T-helper 1 cell treated with Interleukin-12 subunit alpha and Interleukin-12 subunit beta and Interleukin-4 antibody, amounts not matched to agents 30 ng/mL and 1 ng/mL, for 36 hours (primary cell): ENCODE measurements at places on chromosomes 12 and 14. TPM values are rescaled to one million over a fixed set of nuclear protein-coding genes. Genes with fewer than 3 reads are reported as not detected.

Gene SMIM41
- 0.25 TPM in 1 of 2 replicates, not detected in the other for total RNA-seq

Gene SLC39A2
- 0.24 and 0.39 TPM in 2 replicates for total RNA-seq

Gene RPGRIP1
- not detected in 2 replicates for total RNA-seq

Gene RD3L
- not detected in 2 replicates for total RNA-seq

Gene LDHB
- 1,000 and 1,026 TPM in 2 replicates for total RNA-seq

Gene TAS2R8
- not detected in 2 replicates for total RNA-seq

Gene GLI1
- total RNA-seq: 0.51 and 0.76 TPM in 2 replicates

Gene GPX2
- total RNA-seq: not detected in 2 replicates

Gene SERPINA10
- not detected in 2 replicates for total RNA-seq

Gene ZBTB42
- total RNA-seq: 5.7 and 6.7 TPM in 2 replicates

Gene RASSF8
- 0.51 and 1.6 TPM in 2 replicates for total RNA-seq

Gene GARIN6
- total RNA-seq: not detected in 2 replicates

Gene MAP1LC3B2
- total RNA-seq: 1.2 and 2.3 TPM in 2 replicates

Gene ANO4
- total RNA-seq: not detected in 2 replicates

Gene FAR2
- 9.6 and 11.3 TPM in 2 replicates for total RNA-seq

Gene ZNF84
- total RNA-seq: 22.6 and 23.5 TPM in 2 replicates

Gene KRT75
- not detected in 2 replicates for total RNA-seq

Gene CCDC198
- total RNA-seq: 0.10 TPM in 1 of 2 replicates, not detected in the other

Gene SPIC
- total RNA-seq: not detected in 2 replicates

Gene LAG3
- total RNA-seq: 52.2 TPM in 2 replicates

Gene CCDC184
- total RNA-seq: 0.12 and 0.32 TPM in 2 replicates

Gene CACNA1C
- 0.42 and 0.54 TPM in 2 replicates for total RNA-seq

Gene BLTP3B
- total RNA-seq: 37.0 and 39.2 TPM in 2 replicates

Gene SYCP3
- 0.46 and 0.93 TPM in 2 replicates for total RNA-seq

Gene OTX2
- total RNA-seq: not detected in 2 replicates

Gene GALNT16
- 0.02 TPM in 1 of 2 replicates, not detected in the other for total RNA-seq
